T-helper 1 cell treated with Interleukin-12 subunit alpha and Interleukin-12 subunit beta and Interleukin-4 antibody, amounts not matched to agents 30 ng/mL and 1 ng/mL, for 36 hours (primary cell): ENCODE measurements at places on chromosomes 2 and 18. TPM values are rescaled to one million over a fixed set of nuclear protein-coding genes. Genes with fewer than 3 reads are reported as not detected.

Gene FRZB
- total RNA-seq, result not detected in 2 replicates

Gene ABCB11
- 0.05 TPM in 1 of 2 replicates, not detected in the other for total RNA-seq

Gene GKN2
- not detected in 2 replicates for total RNA-seq

Gene EHD3
- total RNA-seq, result 2.6 and 3.1 TPM in 2 replicates

Gene CRYGC
- total RNA-seq, result not detected in 2 replicates
